ENCODE measurements at places on chromosomes 2 and 18.
A peak's percentile ranks its signal among the peaks of the same experiment; 100 is the strongest.

DNA sequence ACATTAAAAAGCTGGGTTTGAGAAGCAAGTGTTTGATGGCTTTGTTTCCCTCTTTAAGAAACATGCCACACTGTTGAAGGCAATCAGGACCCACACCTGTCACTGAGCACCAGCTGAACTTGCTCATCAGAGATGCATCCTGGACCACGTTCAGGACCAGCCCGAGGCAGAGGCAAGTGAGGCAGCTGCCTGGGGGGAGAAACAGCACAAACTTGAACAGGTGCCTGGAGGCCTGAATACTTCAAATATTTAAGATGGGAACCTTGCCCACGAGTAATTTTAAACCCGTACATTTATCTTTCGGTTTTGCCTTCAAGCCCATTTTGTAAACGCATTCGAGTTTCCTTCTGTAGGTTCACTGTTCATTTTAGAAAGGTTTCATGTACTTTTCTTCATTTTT is 421.3 kb downstream of the NYAP2 start:
- DNase-seq = no peak

DNA sequence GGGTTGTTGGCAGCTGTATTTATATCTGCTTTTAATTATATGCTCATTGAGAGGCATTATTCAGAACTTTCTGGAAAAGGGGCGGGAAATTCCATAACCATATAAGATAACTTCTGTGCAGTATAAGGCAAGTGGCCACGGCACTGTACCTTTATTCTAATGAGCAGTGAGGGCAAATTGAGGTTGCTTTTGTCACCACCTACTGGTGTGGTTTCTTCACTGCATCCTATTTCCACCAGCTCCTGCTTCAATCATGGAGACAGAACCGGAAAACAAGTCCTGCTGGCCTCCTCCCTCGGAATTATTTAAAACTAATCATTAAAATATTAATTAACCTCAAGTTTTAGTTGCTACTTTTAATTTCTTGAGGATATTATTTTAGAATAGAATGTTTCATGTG is 759.4 kb downstream of the CBLN2 start:
- DNase-seq = peak; percentile 0

GRCh38 chr2:2325516-2325915 is 5.6 kb downstream of the MYT1L start:
- DNase-seq = no peak

DNA sequence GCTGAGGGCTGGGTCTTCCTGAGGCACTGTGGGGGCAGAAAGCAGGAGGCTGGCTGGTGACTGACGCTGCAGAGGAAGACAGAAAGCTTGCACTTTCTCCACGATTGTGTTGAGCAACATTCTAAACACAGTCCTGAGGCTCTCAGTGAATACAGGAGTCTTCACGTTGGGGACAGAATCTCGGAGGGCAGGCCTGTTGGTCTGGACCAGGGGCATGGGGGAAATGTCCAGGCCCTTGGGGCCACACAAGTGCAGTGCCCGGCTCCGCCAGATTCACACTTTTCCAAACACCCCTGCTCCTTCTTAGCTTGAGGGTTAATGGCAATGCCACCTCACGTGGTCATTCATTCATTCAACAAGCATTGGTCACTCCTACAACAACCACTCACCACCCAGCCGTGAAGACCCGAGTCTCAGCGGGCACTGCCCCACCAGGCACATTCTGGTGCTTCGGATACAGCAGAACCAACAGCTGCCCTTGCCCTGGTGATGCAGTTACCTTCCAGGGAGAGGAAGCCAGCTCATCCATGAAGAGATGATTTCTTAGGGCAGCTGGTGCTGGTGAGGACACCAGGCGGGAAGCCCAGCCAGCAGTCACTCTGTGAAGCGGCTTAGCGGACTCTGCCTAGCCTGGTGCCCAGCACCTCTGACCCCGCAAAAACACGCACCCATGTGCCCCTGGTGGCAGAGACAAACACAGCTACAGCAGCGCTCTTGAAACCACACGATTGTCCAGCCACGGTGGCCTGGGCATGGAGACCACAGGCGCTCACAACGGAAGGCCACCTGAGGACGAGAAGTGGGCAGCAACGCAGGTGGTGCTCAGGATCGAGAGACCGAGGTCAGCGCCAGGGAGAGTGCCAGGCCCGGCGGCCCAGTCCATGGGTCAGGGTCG is 10.9 kb upstream of the GPC1 start:
- DNase-seq = no peak

GRCh38 chr2:204897561-204897960 is 352.3 kb downstream of the PARD3B start:
- DNase-seq = no peak

GRCh38 chr2:4381773-4382172 is 678.4 kb downstream of the DCDC2C start:
- DNase-seq = no peak

- DNase-seq = no peak
These were observed 118.3 kb downstream of the FMNL2 start for GRCh38 chr2:152453129-152453911.

- no peak for DNase-seq
These were observed 120.3 kb upstream of the ACAA2 start for GRCh38 chr18:49933530-49934128.

- DNase-seq = no peak
These were observed 85.0 kb downstream of the TTC27 start for GRCh38 chr2:32712870-32713269.

GRCh38 chr2:168583710-168584521 is 127.8 kb downstream of the CERS6 start:
- no peak for DNase-seq

- DNase-seq = no peak
These were observed 45.2 kb downstream of the ACVR1 start for GRCh38 chr2:157830696-157831570.

GRCh38 chr2:36797324-36798070 is 101.0 kb downstream of the VIT start:
- DNase-seq = no peak

DNA sequence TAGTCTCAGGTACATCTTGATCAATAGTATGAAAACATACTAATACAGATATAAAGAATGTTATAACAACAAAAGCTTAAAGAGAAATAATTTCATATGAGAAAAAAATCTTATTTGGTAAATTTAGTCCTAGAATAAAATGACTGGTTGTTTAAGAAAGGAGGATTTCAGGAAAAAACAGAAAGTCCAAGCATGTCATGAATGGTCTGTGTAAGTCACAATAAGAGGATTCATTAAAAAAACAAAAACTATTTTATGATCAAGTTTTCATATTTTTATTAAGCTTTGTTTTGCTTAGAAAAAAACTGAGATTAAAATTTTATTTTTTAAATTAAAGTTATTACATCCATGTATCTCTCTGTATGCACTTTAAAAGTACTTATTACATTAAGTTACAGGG is 353.9 kb upstream of the SPHKAP start:
- DNase-seq = peak; percentile 4

DNA sequence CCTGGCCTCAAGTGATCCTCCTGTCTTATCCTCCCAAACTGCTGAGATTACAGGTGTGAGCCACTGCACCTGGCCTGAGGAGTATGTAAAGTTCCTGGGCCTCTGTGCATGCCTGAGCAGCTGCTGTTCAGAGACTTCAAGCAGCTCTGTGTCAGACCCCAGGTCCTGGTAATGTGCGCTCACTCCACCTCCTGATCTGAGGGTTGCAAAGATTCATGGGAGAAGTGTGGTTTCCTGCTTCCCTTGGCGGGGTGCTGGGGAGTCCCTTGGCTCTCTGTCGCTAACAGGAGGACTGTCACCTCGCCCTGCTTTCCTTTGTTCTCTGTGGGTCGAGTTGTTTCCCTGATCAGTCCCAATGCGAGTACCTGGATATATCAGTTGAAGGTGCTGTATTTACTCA is 8.6 kb upstream of the IL36A start:
- peak; percentile 15 for DNase-seq

GRCh38 chr2:121094101-121094500 is 190.9 kb downstream of the TFCP2L1 start:
- DNase-seq = no peak

GRCh38 chr2:141182246-141182645 is 948.6 kb downstream of the LRP1B start:
- no peak for DNase-seq

GRCh38 chr2:197710424-197711042 is 5.4 kb downstream of the MARS2 start:
- peak; percentile 37 for DNase-seq

DNA sequence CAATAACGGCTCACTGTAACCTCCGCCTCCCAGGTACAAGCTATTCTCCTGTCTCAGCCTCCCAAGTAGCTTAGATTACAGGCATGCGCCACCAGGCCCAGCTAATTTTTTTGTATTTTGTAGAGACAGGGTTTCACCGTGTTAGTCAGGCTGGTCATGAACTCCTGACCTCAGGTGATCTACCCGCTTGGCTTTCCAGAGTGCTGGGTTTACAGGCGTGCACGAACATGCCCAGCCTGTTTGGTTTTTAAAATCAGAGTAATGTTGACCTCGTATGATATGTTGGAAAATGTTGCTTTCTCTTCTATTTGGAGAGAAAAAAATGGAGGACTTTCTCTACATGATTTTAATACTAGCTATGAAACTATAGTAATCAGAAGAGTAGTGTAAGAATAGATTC is 386.2 kb downstream of the PTH2R start:
- no peak for DNase-seq

DNA sequence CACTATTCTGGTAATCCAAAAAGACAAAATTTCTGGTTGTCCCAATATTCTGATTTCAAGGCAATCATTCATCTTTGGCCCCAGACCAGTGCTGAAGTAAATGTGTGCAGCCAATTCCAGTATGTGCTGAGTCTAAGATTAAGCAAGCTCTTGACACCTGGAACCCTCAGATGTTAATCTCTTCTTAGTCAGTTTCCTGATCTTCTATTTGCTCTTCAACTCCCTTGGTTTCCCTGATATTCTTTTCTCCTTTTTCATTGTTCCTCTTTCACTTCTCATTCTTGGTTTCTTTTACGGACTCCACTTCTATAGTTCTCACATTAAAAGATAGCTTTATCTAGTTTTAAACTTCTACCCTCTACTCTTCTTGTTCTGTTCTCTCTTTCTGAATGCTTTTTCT is 445.7 kb upstream of the FANCL start:
- DNase-seq = no peak

GRCh38 chr18:38951633-38952032 is 1386.0 kb upstream of the CELF4 start:
- no peak for DNase-seq

DNA sequence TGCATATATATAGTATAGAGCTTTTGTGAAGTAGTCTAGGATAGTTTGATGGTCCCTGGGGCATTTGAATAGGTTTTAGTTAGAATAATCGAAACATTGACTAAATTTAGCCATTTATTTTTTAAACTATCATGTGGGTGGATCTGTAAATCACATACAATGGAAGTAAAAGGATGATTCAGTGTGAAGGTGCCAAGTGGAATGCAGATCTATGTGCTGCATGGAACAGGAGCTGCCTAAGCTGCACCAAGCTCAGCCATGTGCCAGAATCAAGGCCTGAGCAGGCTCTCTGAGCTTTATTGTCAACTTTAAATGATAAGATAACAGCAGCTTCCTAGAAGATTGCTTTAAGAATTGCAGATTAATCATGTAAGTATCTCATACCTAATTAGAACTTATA is 1996.2 kb upstream of the PIK3C3 start:
- no peak for DNase-seq

- peak; percentile 7 for DNase-seq
These were observed 46.3 kb upstream of the VIT start for GRCh38 chr2:36650031-36650829.

GRCh38 chr2:128372621-128373341 is 54.1 kb upstream of the HS6ST1 start:
- DNase-seq = no peak

- DNase-seq = no peak
These were observed 151.5 kb downstream of the GULP1 start for GRCh38 chr2:188443207-188443606.

DNA sequence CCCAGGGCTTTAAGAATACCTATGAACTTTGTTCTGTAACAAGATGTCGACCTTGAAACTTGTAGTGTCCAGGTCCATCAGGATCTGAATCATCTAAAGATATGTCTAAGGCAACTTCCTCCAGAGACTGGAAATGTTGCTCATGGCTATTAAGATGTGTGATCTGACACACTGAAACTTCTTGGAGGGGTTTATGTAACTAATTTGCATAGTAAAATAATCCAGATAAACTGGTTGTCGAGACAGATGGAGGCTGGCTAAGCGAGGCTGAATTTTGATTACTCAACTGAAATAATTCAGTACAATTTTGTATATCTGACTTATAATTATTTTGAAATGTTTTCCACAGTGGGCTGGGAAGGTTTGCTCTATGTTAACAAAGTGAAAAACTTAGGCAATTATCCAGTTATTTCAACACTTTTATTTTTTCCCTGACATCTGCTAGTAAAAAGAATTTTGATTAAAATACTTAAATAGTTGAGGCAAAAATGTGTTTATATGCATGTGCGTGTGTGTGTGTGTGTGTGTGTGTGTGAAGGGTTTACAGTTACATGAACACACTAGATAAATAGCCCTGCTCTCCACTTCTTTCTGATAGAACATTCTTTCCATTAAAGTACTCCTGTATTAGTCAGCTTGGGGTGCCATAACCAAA is 11.4 kb upstream of the MAP3K20 start:
- DNase-seq = no peak

DNA sequence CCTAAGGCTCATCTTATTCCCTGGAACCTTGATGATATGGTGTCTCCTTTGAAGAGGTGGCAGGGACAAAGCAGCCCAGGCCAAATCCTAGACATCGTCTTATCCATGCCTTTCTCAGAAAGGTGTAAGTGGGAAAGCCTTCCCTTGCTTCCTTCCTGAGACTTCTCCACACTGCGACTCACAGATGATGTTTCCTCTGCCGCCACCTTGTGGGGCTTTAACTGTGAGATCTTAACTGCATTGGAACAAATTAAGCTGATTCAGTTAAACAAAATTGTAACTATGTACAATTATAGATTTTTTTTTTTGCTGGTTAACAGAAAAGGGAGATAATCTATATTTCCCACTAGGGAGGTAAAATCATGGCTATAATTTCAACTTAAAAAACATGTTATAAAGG is 10.0 kb upstream of the GCA start:
- DNase-seq = peak; percentile 38
